NCI-H187 treated with DMSO at 0.1 percent for 48 hours (cell line): ENCODE measurements at places on chromosomes 13 and 19.

DNA sequence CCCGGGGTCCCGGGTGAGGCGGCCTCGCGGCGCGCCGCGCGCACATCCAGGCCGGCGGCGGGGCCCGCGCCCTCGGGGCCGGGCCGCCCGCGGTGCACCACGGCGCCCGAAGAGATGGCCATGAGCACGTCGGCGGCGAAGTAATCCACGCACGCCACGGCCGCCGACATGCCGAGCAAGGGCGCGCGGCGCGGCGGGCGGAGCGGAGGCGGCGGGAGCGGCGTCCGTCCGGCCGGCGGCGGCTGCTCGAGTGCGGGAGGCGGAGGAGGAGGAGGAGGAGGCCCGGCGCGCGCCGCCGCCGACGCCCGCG, at the start of gene KLF16:
Gene KLF16, minus strand, starts transcription at position 252 of the 310 bp plus-strand sequence. Its CDS starts 82 bp downstream, at position 170.
- DNase-seq, result no peak

GRCh38 chr13:99022941-99023340, 45.1 kb upstream of the DOCK9 start:
- no peak for DNase-seq

DNA sequence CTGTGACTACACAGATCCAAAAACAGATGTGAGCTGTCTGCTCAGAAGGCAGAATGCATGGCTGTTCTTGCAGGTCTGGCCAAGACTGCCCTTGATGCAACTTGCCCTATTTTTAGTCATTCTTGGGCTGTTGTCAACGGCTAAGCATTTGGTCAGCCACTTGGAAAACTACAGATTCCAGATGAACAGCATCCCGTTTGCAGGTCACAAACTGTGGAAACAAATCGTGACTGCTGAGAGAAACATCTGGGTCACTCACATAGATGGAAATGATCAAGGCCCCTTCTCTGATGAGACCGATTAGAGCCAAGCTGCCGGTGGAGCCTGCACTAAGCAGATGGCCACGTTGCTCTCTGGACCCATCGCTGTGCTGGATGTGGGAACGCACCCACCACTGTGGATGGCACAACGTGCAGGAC, 15.4 kb upstream of the METTL21C start:
- no peak for DNase-seq

DNA sequence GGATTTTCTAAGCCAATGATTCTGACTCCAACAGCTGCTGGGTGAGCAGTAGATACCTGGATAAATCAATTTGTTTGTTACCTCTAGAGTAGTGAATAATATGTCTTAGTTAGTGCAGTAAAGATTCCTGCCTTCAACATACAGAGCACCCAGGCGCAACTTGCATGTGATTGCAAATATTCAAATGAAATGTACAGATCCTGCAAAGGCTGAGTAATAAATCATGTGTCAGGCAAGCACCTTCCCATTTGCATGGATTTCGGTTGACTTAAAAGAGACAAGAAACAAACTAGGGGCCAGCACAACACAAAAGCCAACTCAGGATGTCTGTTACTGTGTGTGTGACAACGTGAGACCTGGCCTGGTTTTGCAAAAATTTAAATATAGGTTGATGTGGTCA, 79.7 kb downstream of the TNFSF11 start:
- no peak for DNase-seq

DNA sequence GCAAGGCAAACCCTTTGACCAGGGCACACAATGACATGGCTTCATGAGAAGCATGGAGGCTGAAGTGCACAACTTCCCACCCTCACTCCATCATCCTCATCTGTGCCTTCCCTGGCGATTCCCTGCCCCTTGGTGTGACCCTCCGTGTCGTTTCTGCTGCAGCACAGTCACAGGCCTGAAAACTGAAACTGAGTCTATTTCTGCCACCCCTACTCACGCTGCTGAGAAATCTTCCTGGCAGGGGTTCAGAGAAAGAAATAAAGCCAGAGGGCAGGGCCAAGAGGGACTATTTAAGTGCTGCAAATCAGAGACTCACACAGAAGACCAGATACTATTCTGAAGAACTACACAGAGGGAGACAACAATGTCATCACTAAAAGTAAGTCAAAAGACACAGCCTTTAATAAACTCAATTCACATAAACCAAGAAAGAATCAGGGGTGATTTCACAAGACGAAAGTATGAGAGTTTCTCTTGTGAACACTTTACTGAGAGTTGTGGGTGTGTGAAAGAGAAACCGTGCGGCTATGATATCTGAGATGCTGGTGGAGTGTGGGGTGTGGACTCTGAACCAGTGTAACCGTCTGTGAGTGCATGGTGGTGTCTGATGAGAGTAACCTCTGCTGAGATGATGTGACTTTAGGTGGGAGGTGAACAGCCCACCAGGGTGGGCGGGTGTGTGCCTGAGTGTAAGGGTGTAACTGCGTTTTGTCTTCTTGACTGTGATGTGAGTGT, 23.5 kb downstream of the LGALS16 start:
- DNase-seq, result no peak
